ENCODE measurements at places on chromosomes 2 and 18.

DNA sequence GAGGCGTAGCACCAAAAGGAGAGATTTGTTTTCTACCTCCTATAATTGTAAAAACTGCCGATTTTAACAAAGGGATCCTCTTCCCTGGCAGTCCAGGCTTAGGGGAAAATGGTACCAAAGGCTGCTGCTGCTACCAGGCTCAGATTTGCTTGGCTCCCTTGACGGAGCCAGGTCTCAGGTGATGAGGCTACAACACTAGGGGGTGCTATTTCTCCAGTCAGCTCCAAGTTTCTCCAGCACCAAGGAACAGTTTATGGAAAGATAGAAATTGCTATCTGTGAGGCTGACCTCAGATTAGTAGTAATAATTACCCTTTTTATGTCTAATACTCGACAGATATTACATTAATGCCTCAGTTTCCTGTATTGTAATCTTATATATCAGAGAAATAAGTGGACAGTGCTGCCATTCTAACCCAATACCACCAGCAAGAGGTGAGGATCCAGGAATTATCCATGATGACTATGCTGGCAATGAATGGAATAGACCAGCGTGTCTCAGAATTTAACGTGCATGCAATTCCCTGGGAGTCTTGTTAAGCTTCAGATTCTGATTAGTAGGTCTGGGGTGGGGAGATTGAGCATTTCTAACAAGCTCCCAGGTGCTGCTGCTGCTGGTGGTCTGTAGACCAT, 111.3 kb downstream of the ESCO1 start:
- DNase-seq: peak; percentile 81

DNA sequence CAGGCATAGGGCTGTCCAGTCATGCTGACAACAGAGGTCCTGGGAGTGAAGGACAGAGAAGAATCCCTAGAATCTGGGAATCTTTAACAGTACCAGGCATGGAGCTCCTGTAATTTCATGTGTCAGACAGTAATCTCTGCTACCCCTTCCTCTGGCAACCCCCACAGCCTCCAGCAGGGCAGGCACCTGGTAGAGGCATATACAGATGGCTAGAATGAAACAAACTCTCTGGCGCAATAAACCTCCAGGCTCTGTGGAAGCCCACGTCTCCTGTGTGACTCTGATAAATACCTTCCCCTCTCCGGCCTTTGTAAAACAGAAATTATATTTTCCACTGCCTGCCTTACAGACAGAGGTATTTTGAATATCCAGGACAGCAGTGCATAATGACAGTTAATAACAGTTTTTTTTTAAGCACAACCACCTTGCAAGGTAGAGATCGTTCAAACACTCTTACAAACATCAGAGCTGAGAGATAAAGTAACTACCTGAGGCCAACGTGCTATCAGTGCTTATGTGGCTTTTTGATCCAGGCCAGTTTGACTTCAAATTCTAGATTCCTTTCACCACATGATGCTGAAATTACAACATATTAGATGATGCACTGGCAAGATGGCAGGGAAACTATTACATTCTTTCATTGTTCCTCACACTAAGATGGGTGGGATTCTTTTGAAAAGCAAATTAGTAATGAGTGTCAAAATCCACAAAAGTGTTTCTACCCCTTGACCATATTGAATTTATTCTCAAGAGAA, 47.7 kb upstream of the TMEM247 start:
- DNase-seq: no peak

GRCh38 chr2:38444247-38444646, 67.2 kb upstream of the ATL2 start:
- no peak for DNase-seq

DNA sequence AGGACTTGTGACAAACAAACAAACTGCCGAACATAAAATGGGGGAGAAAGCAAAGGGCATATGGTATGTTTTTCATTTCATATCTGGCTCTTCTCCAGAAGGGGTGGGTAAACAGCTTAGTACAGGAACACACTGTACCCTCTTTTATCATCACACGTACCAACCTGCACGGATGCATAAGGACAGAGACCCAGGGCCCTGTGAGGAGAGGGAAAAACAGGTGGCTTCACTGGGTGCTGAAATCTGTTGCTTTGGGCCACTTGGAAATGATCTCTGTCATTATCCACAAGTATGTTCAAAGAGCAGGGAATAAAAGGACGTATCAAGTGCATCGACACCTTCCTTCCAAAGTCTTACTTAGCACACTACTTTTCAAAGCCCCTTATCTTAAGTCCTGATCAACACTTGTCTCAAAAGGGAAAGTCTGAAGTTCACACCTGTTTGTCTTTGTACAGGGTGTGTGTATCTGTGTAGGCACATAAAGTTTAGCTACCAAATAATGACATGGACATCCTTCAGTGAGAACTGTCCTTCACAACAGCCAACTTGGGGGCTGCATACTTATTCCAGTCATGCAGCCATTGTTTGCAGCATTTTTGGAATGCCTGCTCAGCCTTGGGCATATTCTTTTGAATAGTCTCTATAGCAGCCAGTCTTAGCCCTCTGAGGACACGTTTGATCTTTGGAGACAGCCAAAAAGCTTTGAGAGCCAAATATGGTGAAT, 60.6 kb downstream of the IRS1 start:
- no peak for DNase-seq

GRCh38 chr2:203928849-203929248, 7.7 kb upstream of the ICOS start:
- DNase-seq: peak; percentile 55

DNA sequence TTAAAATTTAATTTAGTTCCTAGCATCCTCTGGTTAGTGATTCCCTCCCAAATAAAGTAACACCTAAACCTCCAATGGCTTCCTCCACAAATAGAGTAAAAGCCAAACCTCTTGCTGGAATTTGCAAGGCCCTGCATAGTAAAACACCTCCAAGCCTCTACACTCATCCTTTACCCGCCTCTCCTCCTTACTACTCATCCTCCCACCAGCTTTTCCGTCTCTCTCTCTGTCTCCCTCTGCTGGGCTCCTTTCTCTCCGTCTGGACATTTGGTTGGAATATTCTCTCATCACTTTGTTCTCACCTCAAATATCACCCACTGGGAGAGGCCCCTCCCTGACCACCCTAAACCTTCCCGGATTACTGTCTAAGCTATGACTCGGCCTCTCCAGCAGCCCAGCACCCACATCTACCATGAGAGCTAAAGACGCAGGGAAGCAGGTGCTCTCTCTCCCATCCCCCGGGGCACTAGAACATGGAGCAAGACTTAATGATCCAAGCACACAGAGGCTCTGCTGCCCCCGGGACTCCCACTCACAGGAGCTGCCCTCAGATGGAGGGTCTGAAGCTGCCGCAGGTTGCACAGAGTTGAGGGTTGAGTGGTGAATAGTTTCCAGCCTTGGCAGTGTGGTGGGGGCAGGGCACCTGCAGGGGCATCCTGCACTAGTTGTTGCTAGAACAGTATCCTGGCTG, 167.2 kb downstream of the FBXO15 start:
- DNase-seq: no peak

Data from activated CD4-positive, alpha-beta T cell treated with anti-CD3 and anti-CD28 coated beads, Interleukin-2, amount 10 ng/mL, durations not matched to agents 24 days and 14 days (primary cell).